ENCODE measurements at places on chromosomes 7 and 10. TPM values are rescaled to one million over a fixed set of nuclear protein-coding genes. Genes with fewer than 3 reads are reported as not detected.

DNA sequence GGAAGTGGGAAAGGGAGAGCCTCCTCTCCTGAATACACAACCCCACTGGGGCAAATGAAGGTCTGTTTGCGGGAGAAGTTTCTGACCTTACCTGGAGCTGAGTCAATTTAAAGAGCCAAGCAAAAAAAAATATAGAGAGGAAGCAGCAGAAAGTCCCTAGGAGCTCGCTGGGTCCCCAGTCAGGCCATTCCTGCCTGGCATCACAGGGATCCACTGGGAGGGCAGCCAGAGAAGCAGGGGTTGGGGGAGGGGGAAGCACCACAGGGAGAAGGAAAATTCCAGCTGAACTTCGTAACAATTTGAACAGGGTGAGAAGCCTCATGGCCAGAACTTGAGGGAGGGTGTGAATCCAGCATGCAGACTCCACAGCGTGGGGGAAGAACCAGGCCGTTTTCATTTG is 298.7 kb downstream of the LRRTM3 start:
- ATAC-seq, result no peak

SFRP4 gene
- total RNA-seq, result not detected

- peak; percentile 70 for ATAC-seq
These were observed 49.2 kb downstream of the CUL2 start for GRCh38 chr10:35040760-35041501.

SORCS1 gene
- total RNA-seq, result 0.12 TPM

ITIH5 gene
- 2.3 TPM for total RNA-seq

DNA sequence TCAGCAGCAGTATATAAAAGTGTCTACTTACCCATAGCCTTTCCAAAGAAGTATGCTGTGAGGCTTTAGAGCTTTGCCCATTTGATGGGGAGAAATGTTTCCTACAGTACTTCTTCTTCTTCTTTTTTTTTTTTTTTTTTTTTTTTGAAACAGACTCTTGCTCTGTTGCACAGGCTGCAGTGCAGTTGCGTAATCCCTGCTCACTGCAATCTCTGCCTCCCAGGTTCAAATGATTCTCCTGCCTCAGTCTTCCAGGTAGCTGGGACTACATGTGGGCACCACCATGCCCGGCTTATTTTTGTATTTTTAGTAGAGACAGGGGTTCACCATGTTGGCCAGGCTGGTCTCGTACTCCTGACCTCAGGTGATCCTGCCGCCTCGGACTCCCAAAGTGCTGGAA is 101.7 kb upstream of the TMEM26 start:
- ATAC-seq, result no peak

DNA sequence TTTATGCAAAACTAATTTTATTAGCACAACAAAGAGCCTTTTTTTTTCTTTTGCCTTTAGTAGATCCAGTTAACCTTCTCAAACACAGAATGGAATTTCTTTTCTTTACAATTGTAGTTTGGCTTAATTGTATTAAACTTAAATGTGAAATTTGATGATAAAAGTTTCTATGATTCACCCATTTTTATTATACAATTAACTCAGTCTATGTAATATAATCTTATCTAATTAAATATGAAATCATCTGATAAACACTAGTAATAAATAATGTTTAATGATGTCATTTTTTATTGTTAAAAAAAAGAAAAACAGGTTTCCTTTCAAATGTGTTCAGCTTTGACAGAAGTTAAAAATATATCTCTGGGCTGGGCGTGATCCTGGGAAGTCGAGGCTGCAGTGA is 559.1 kb downstream of the PHTF2 start:
- no peak for ATAC-seq

- ATAC-seq, result no peak
These were observed 44.2 kb downstream of the FANK1 start for GRCh38 chr10:125940515-125940914.

- ATAC-seq, result peak; percentile 76
These were observed 161.2 kb downstream of the CELF2 start for GRCh38 chr10:11178606-11179515.

AKR1C8 gene
- not detected for total RNA-seq

CYP2C19 gene
- 1.4 TPM for total RNA-seq

DNA sequence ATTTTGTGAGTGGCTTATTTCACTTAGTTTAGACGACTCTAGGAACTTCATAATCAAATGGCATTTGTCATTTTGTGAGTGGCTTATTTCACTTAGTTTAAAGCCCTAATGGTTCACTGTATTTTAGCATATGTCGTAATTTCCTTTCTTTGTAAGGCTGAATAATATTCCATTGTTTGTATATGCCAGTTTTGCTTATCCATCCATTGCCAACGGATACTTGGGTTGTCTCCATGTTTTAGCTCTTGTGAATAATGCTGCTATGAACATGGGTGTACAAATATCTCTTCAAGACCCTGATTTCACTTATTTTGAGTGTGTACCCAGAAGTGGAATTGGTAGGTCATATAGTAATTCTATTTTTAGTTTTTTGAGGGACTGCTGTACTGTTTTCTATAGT is 31.8 kb downstream of the DOCK1 start:
- ATAC-seq, result no peak

CRHR2 gene
- total RNA-seq, result not detected

SLC26A3 gene
- total RNA-seq, result 0.44 TPM

DNA sequence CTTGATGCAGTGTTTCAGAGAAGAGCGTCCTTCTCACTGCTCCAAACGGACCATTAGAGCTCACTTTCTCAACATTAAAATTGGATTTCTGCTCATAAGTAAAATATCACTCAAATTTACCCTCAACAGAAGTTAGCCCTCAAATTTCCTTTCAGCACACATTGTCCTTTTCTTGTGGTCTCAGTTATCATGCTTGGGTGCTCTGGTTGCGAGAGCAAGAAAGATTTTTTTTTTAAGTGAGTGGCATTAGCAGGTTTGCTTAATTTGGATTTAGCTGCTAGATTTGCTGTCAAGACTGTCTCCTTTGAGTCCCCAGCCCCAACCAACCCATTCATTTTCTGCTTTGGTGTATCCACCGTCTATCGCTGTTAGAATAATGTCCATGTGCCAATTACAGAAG is 2.6 kb upstream of the CH25H start:
- ATAC-seq, result no peak

Measured in esophagus mucosa (tissue), 1 donor.